Right ventricle myocardium superior (tissue), 1 donor: ENCODE measurements at places on chromosomes 13 and 19.

GRCh38 chr13:39322836-39323585 is 280.0 kb downstream of the LHFPL6 start:
- no peak for DNase-seq

- no peak for DNase-seq
Observed at GRCh38 chr13:33697926-33698325, 120.0 kb upstream of the RFC3 start.

DNA sequence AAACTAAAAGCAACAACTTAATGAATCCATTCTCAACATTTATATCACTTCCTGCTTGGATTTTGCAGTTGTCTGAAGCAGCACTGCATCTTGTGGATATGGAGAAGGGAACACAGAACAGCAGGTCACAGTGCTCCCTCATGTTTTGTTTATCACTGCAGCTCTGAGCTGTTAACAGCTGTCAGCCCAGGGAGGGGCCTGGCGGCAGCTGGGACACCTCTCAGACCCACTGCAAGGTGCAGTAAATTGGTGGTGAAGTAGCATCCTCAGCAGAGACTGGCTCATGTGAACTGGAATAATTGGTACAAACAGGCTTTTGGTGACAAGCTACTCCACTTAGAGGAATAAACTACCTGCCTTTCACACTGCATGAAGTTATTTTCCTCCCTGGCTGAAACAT is 170.4 kb downstream of the LIG4 start:
- DNase-seq, result no peak

- DNase-seq, result no peak
Observed at GRCh38 chr13:94195715-94196114, 283.8 kb downstream of the DCT start.

DNA sequence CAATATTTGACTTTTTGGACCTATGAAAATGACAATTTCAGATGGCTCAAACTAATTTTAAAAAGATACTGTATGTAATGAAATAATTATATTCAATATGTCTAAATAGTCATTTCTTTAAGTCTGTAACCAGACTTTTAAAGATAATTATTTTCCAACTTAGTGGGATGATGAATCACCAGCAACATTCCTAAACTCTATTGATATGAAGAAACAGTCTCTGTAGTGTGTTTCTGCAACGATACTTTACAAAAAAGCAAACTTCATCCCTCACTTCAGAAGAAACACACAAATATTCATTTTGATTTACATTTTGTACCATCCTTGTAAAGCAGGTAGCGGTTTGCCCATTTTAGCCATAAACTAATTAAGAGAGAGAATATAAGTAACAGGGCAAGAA is 417.4 kb downstream of the EFNB2 start:
- no peak for DNase-seq

DNA sequence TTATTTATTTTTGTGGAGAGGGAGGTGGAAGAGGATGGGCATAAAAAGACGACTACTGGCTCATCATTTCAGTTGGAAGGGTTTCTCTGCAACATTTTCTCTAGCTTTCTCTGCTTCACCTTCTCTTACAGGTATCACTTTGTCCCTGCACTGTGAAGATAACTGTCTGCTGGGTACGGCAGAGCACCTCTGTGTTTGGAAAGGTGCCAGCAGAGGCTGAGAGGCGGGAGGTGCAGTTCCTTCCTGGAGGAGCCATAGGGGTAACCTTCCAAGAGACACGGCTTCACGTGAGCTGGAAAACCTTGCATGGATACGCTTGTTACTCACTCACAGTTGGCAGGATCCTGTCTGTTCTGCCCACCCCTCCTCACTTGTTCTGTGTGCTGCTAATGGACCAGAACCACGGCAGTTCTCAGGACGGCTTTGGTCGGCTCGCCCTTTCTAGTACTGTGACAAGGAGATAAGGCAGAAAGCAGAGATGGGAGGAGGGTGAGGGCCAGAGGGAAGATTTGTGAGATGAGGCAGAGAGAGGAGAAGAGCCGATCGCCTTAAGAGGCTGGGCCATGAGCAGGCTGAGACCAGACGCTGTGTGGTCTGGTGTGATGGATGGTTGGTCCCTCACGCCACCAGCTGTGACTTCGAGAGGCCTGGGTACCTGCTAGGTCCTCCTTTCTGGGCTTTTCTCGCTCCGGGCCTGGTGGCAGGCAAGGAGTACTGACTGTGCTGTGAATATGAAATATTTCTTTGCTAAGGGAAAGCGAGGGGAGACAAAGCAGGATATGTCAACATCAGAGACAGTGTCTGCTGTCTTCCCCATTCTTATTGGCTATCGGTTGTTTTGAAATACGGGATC is 66.8 kb downstream of the MRPL57 start:
- no peak for DNase-seq

DNA sequence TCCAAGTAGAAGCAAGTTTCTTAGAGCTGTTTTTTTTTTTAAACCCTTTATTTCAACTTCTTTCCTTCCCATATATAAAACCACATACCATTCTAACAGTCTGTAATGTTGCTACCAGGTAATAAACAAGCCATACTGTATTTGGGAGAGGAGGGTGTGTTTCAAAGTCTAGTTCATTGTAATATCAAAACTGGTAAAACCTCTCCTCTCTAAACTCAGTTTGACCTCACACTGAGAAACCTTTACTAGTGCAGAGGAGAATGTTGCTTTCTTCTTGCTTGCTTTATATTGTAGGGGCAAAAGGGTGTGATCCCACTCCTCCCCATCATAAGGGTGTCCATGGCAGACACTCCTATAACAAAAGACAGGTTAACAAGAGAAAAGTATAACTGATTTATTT is 155.1 kb downstream of the GGACT start:
- no peak for DNase-seq

DNA sequence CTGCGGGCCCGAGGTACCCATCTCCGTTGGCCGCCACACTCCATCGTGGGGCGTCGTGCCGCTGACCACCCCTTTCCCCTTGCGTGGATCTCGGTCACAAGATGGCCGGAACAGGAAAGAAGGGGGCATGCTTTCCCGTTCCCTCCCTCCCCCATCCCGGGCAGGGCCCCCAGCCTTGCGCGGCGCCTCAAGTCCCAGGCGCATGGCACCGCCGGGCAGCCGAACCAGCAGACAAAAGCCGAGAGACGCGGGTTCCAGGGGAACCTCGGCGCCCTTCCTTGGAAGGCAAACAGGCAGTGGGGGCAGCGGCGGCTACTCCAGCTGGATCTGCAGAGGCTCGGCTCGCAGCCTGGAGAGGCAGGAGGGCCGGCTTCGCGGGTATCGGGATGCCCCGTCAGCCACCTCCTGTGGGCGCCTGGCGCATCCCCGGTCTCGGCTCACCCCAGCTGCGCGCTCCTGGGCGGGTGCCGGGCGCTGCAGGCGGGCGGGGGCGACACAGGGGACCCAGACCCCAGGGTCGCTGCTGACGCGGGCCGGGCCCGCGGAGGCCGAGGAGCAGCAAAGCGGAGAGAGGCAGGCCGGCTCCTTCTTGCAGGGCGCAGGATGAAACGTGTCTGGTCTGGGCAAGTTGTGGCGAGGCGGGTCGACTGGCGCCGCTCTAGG is 439 bp downstream of the DZIP1 start:
- no peak for DNase-seq

DNA sequence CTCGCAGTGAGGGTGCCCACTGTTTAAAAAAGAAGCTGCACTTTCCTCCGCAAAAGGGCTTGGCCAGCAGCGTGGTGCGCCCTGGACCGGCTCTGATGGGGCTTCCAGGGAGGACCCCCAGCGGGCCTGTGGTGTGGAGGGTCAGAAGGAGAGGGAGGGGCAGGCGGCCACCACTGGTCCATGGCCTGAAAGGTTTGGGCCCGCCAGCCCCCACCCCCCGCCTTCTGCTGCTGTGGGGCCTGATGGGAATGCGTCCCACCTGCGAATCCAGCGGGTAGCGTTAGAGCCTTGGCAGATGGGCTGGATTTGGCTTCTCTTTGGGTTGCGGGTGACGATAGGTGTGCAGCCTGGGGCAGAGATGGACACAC is 34.7 kb downstream of the TMEM255B start:
- DNase-seq, result no peak

DNA sequence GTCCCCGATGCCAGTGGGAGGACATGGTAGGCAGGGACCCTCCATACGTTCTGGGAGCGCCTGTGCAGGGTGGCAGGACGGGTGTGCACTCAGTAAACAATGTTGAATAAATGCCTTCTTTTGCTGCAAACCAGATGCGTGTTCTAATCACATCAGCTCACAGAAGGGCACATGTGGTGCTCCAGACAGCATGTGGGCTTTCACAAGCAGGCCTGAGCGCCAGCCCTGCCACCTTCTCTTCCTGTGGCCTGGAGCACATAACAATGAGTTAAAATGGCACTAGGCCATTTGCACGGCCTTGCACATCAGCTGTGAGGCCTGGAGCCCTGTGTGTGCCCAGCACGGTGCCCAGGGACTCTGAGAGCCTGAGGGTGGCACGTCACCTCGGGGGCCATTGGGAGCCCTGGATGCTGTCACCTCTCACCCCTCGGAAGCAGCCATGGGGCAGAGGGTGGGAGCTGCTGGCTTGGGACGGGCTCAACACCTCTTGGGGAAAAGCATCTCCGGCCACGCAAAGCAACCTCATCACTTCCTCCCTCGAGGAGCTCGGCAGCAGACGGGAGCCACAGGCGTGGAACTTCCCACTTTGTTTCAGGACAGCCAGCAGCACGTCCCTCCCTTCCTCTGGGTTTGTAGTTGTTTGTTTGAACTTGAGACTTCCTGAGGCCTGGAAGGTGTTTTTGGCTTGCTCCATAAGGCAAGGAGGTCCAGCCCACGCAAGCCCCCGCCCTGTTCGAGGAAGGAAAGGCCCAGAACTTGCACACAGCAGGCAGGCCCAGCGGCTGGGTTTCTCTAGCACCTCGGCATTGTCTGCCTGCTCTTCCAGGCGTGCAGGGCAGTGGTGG is 9.8 kb downstream of the MCF2L start:
- peak; percentile 70 for DNase-seq

DNA sequence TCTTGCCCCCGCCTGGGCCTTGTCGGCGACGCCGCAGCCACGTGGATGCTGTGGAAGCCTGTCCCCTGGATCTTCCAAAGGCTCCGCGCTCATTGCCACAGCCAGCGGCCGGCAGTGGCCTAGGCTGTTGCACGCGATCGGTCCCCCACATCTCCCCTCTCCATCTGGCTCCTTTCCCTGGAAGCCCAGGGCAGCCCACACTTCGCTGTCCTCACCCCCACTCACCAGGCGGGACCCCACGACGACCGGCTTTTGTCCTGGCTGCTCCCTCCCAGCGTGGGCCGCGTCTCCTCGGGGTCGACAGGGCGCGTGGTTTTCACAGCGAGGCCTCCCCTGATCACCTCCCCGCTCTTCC is 605 bp upstream of the TEX30 start:
- DNase-seq, result peak; percentile 48

DNA sequence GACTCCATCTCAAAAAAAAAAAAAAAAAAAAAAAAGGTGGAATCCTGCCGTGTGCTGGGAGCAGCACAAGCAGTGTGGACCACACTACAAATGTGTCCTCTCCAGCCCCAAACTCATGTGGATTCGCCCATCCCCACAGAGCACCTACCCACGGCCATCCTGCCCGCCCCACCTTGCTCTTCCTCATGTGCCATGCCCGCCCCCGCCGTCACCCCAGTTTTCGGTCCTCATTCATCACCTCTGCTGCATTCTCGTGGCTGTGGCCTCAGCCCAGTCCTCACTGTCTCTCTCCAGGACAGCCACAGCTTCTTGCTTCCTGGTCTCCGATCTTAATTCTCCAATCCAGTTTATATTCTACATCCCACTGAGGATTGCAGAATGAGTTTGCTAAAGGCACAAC is 80.0 kb upstream of the TM9SF2 start:
- DNase-seq, result no peak

- DNase-seq, result no peak
Observed at GRCh38 chr13:54511366-54511765, 1482.8 kb downstream of the OLFM4 start.

- DNase-seq, result no peak
Observed at GRCh38 chr19:17743874-17744580, 7.2 kb upstream of the FCHO1 start.

DNA sequence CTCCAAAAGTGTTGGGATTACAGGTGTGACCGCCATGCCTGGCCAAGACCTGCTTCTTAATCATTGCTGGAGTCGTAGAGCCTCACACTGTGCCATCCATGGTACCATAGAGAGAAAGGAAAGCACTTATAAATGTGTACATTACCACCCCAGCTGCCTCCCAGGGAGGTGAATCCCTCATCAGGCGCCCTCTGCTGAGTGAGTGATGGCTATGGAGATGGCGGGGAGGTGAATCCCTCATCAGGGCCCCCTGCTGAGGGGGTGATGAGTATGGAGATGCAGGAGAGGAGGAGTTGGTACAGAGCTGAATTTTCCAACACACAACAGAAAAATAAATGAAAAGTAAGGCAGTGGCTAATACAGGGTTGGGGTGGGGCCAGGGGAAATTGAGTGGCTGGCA is 263.4 kb downstream of the UQCRFS1 start:
- no peak for DNase-seq

DNA sequence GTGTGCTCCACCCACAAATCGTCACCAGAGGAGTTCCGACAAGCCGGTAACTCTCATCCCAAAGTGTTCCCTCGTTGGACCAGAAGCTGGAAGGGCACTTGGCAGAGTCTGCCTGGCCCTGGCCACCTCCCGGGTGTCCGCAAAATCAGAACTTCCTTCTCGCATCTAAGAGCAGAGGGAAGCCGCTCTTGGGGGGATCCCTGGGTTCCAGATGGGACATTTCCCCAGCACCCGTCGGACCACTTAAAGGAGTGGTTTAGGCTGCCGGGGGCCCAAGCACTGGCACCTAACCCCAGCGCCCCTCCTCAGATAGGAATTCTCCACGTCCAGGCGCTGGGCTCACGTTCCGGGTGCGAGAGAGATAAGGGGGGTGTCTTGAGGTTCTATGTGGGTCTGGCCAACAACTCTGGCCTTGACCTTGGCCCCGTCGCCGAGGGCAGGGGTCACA is 857 bp upstream of the MAP2K7 start:
- no peak for DNase-seq

DNA sequence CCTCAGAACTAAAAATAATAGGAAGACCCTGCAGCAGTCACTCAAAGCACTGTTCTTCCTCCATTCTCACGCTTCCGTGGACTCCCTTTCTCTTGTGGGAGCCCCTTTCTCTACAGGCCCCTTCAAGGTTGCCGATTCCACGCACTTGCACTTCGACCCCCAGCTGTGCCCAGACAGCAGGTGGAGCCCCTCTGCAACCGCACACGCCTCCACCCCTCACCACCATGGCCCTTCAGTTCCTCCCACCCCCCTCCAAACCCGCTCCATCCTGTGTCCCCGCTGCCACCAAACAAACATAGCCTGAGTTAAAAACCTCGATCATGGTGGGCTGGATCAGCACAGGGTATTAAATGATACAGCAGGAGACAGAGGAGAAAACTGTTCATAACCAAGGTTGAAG is 102.6 kb downstream of the STK24 start:
- DNase-seq, result no peak

DNA sequence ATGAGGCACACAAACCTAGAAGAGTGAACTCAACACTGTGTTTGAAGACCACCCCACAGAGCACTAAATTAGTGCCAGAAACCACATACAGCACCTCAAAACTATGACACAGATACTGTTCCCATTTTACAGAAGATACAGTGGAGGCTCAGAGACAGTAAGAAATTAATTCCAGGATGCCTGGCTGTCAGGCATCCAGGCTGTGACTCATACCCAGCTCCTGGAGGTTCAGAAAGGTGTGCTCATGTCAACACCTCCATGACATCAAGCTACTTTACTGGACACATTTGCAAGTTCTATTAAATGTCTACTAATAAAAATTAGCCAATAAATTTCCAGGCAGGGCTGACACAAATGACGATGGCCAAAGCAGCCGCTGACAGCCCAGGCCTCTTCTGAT is 176.3 kb downstream of the ABCC4 start:
- DNase-seq, result no peak
